ENCODE measurements at places on chromosomes 5 and 9.
A peak's percentile ranks its signal among the peaks of the same experiment; 100 is the strongest.

- no peak for DNase-seq
These were observed 46.7 kb downstream of the POC5 start for GRCh38 chr5:75670577-75670976.

GRCh38 chr5:139774980-139775661, 20.5 kb upstream of the PSD2 start:
- peak; percentile 65 for DNase-seq

- DNase-seq, result no peak
These were observed 41.6 kb upstream of the FCN1 start for GRCh38 chr9:134959126-134959970.

DNA sequence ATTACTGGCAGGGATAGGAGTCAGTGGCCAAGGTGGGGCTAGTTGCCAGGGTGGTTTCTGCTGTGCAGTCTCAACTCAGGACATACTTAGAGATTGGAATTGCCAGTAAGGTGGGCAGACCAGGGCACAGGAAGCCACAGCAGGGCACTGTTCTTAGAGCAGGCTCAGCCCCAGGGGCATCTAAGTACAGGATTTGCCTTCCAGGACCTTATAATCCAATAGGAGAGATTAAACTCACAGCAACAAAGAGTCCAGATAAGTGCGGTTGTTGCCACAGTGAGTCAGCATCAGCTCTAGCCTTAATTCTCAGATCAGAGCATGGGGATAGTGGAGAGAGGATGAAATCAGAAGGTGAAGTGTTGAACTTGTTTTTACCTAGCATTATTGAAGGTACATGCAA, 265.8 kb upstream of the TRPC7 start:
- DNase-seq, result no peak

Measured in GM18507 (cell line).